Stimulated activated CD8-positive, alpha-beta memory T cell treated with anti-CD3 and anti-CD28 coated beads, Interleukin-4, amount 100 ng/mL, for 4 hours (primary cell): ENCODE measurements at places on chromosomes 1 and 21.

- DNase-seq = no peak
Observed at GRCh38 chr1:232510367-232511110, 119.4 kb downstream of the SIPA1L2 start.

DNA sequence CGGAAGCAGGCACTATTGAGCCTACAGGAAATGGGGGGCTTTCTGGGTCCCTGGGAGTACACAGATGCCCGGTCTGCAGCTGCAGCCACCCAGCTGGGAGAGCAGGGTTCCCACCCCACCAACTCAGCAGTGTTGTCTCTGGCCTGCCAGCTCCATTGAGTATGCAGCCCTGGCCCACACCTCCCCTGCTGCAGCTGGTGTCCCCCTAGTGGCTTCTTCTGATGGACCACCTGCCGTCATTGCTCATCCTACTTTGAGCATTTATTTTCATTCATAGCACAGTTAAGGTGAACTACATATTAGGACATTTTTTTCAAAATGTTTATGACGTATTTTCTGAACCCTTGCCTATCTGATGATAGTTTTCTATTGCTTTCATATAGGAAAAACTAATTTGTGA is 189.8 kb upstream of the LYPLAL1 start:
- DNase-seq = no peak

GRCh38 chr1:97806996-97807520 is 113.8 kb downstream of the DPYD start:
- no peak for DNase-seq

GRCh38 chr1:211198111-211198510 is 61.1 kb upstream of the RCOR3 start:
- DNase-seq = no peak

- DNase-seq = no peak
Observed at GRCh38 chr1:98467586-98467985, 193.9 kb upstream of the SNX7 start.
